ENCODE measurements at places on chromosomes 12 and 14.

- no peak for DNase-seq
Observed at GRCh38 chr12:32568228-32568627, 110.9 kb upstream of the DNM1L start.

DNA sequence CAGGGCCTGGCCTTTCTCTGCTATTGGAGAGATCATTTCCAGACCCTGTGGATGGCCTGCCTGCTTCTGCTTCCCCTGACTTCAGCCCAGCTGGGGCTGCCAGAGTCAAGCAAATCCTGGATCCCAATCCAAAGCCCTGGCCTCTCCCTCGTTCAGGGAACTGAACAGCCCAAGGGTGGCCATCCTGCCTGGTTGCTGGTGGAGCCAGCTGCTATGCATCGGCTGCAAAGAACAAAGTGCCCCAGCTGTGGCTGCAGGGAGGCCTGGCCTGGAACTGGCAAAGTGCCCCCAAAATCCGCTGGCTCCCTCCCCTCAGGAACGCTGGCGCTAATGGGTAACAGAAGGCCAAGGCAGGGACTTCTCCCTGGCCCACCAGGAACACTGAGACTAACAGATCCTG lies 56.4 kb downstream of the LRRC74A start:
- no peak for DNase-seq

DNA sequence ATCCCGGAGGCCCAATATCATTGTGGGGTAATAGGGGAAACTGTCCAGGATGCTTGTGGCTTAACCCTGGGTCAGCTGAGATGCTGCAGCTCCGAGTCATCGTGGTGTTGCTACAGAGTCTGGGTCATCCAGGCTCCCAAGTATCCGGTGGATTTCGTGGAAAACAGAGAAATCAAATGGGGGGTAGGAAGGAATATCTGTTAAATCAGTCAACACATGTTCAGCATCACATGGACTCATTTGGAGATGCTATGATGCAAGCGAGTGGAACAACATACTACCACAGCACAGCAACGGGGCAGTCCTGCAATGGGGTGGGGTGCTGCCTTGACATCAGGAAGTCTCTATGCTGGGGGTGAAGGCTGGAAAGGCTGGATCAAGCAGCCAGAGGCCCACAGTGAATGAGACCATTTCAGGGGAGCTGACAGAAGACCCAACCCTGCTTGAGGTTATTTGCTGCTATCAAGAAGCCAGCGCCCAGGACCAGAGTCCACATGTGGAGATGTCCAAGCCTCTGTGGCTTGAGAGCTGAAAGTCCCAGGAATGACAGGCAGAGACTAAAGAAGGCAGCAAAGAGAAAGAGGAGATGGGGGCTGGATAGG lies 22.9 kb downstream of the VDR start:
- DNase-seq = no peak

DNA sequence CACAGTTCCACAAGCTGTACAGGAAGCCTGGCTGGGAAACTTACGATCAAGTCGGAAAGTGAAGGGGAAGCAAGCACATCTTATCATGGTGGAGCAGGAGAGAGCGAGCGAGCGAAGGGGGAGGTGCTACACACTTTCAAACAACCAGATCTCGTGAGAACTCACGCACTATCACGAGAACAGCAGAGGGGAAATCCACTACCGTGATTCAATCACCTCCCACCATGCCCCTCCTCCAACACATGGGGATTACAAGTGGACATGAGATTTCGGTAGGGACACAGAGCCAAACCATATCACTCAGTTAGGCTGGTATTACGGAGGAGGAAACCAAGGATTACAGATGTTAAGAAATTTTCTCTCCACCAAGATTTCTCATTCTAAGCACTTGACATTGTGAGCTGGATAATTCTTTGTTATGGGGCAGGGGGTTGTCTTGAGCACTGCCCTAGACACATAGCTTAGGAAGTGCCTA lies 262.0 kb upstream of the G2E3 start:
- no peak for DNase-seq

GRCh38 chr14:103374121-103374520 lies 11.1 kb upstream of the MARK3 start:
- no peak for DNase-seq

- DNase-seq = no peak
Observed at GRCh38 chr12:106917503-106917902, 38.2 kb upstream of the TMEM263 start.

GRCh38 chr12:113512568-113512967 lies 40.9 kb upstream of the LHX5 start:
- no peak for DNase-seq

DNA sequence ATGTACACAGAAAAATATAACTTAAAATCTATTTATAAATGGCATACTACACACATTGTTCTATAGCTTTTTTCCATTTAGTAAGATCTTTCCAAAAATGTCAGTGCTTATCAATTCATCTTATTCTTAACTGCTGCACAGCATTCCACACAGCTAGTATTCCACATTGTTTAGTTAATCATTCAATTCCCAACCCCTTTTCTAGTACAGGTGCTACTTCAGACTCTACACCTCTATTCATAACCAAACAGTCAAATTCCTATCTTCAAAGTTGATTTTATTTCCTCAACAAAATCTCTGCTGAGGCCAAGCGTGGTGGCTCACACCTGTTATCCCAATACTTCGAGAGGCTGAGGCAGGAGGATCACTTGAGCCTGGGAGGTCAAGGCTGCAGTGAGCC lies 12.3 kb upstream of the NEK9 start:
- no peak for DNase-seq

DNA sequence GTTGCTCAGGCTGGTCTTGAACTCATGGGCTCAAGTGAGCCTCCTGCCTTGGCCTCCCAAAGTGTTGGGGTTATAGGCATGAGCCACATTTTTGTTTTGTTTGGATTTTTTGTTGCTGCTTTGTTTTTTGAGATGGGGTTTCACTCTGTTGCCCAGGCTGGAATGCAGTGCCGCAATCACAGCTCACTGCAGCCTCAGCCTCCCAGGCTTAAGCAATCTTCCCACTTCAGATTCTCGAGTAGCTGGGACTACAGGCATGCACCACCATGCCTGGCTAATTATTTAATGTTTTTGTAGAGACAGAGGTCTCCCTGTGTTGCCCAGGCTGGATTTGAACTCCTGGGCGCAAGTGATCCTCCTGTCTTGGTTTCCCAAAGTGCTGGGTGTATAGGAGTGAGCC lies 5.7 kb upstream of the PLEK2 start:
- DNase-seq = no peak

- DNase-seq = no peak
Observed at GRCh38 chr14:56063131-56063530, 55.1 kb upstream of the PELI2 start.

GRCh38 chr12:68891141-68891540 lies 41.8 kb downstream of the CPM start:
- DNase-seq = no peak

DNA sequence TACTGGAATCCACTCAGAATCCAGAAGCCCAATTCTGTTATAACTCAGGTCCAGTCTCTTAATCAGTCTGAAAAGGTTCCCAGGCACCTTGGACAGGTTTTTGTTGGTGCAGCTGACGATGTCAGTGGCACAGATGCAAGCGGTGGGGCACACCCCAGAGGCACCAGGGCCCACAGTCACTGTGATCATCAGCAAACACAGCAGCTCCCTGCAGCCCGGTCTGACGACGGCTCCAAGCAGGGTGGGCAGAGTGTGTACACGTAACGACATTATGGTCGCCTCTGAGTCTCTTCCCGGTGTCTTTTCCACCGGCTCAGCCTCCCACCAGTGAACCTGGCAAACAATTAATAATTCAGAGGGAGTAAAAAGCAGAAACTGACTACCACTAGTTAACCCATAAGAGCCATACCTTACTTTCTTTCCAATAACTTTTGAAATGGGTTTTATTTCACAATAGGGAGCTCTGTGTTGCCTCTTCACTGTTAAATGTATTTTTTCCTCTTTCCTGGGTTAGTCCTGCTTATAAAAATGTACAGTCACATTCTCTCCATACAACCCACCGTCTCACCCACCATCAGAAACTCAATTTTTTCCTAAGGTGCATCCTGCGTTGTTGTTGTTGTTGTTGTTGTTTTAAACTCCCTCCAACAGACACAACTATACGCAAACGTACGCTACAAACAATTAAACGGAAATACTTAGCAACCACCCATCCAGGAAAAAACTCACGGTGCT lies 521 bp upstream of the PCED1B start:
- peak; percentile 10 for DNase-seq

DNA sequence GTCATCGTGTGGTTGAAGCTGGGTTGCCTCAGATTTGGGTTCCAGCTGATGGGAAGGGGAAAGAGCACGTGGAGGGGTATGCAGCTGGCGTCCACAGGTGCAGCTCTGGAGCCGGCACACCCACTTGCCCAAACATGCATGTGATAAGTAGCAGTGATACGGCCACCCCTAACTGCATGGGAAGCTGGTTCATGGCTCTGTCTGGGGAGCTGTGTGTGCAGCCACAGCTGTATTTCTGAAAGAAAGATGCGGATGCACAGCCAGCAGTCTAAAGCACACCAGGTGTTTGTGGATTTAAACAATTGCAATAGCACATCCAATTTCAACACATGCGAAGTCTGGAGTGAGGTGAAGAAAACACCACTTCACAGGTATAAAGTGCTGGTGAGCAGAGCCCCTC lies 181.4 kb downstream of the EFCAB11 start:
- no peak for DNase-seq

GRCh38 chr14:92863286-92864080 lies 59.5 kb upstream of the CHGA start:
- no peak for DNase-seq

GRCh38 chr12:111991946-111992345 lies 21.0 kb downstream of the TMEM116 start:
- DNase-seq = no peak

- no peak for DNase-seq
Observed at GRCh38 chr12:93091886-93092648, 163.0 kb upstream of the EEA1 start.

GRCh38 chr12:6873094-6874014 lies at the start of gene SPSB2:
SPSB2 (minus strand) TSS chr12:6873303; CDS start chr12:6872901, 402 bp downstream.
- peak; percentile 96 for DNase-seq

- DNase-seq = no peak
Observed at GRCh38 chr14:24613747-24614146, 4.3 kb upstream of the GZMH start.

- DNase-seq = no peak
Observed at GRCh38 chr14:68730811-68731425, 61.9 kb downstream of the ZFP36L1 start.

DNA sequence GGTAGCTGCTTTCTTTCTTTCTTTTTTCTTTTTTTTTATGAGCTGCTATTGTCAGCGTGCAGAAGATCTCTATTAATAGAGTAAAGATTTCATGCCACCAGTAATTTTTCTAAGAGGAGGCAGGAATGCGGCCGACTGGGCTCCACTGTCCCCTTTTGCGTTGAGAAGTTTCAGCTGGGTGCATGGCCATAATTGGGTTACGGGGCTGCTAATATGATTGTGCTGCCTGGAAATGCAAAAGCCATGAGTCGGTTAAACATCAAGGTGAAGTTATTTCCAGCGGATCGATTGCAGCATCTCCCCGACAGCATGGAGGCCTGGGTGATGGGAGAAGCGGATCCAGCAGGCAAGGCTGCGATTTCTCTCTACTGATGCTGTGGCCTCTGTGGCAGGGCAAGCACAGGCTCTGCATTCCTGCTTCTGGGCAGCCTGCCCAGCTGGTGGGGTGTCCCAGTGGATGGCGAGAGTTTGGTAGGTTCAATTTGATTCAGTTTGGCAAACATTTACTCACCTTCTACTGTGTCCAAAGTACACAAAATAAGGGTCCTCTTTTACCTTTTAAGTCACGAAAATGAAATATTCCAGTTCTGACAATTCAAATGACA lies 54.4 kb upstream of the PRMT8 start:
- DNase-seq = no peak

DNA sequence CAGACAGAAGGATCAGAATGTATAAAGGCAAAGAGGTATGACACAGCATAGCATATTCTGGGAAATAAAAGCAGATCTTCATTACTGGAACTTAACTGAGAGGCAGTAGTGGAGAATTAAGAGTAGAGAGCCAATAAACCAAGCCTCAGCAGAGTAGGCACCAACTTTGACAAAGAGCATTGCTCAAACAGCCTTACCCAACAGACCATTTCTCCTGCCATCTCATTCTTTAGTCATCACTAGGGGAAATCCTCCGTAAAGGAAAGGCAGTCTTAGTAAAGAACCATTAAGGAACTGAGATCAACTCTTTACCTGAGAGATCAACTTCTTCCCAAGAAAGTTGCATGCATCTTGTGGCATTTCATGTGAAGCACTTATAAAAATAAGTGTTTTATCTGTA lies 36.6 kb downstream of the SENP1 start:
- no peak for DNase-seq

DNA sequence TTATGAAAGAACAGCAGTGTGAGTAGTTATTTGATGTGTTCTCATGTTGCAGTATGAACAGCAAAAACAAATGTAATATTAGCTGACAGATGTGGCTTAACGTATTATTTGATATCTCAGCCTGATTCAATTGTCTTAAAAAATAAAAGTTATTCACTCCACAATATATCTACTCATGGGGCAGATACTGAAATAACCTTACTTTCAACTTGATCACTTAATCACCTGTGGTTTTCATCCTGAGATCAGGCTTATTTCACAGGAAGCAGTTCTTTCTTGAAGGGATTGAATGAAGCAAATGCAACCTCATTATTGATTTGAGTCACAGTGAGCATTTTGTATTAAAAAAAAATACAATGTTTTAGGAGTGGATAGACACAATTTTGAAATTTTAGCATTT lies 90.3 kb downstream of the AKAP6 start:
- no peak for DNase-seq

GRCh38 chr12:2287589-2287988 lies 234.8 kb downstream of the CACNA1C start:
- no peak for DNase-seq

GRCh38 chr12:103656291-103656690 lies 69.2 kb downstream of the STAB2 start:
- no peak for DNase-seq

GRCh38 chr14:73460691-73461127 lies 2.4 kb upstream of the NUMB start:
- no peak for DNase-seq

GRCh38 chr12:116184763-116185162 lies 92.7 kb downstream of the MED13L start:
- no peak for DNase-seq

GRCh38 chr12:6779708-6780432 lies 7.5 kb downstream of the LAG3 start:
- no peak for DNase-seq

DNA sequence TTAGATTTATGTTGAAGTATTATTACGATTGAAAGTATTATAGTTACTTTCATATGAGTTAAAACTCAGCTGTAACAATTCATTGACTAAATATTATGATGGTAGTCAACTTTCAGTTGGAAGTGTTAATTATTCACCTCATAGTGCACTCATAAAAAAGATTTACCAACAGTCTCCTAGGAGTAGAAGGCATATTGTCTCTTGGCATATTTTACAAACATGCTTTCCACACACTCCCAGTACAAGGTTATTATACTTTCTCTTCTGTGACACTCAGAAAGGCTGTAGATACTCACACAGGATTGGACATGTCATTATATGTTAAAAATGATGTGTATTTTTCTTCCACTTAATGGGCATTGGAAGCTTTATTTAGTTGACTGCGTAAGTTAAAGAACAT lies 147.1 kb downstream of the NPAS3 start:
- no peak for DNase-seq

Data from effector CD8-positive, alpha-beta T cell (primary cell).